ENCODE measurements at places on chromosomes 4 and X.

DNA sequence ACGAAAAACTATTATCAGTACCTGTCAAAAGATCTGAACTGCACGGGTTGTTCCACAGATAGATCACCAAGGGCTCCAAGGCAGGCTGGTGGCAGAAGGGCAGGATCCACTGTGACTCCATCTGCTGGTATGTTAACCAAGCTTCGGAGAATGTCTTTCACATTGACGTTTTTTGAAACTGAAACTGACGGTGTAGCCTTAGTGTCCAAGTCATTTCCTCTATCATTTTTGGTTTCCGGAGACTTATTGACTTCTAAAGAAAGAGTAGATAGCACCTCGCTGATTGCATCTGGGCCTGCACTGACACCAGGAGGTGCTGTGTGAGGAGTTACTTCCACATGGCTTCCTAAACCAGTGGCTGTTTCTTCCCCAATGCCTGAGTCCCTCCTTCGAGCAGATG, 186.9 kb downstream of the LRBA start:
- DNase-seq: no peak

DNA sequence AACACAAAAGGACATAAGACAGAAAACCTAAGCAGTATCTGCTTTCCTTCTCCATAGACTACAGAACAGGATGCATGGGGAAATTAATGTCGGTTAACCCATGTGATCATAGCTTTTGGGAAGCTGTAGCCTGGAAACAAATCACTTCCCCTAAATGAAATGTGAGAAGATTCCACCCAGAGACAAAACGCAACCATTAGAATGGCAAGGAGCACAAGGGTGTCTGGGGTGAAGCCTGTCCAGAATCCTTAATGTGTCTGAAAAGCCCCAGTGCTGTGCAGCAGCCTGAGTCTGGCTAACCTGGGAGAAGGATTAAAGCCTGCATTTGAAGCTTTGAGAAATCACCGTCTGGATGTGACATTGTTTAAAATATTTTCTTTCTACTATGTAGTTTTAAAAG, 213.3 kb downstream of the ANKRD50 start:
- DNase-seq: no peak

GRCh38 chr4:100935090-100935489, 412.2 kb downstream of the PPP3CA start:
- no peak for DNase-seq

DNA sequence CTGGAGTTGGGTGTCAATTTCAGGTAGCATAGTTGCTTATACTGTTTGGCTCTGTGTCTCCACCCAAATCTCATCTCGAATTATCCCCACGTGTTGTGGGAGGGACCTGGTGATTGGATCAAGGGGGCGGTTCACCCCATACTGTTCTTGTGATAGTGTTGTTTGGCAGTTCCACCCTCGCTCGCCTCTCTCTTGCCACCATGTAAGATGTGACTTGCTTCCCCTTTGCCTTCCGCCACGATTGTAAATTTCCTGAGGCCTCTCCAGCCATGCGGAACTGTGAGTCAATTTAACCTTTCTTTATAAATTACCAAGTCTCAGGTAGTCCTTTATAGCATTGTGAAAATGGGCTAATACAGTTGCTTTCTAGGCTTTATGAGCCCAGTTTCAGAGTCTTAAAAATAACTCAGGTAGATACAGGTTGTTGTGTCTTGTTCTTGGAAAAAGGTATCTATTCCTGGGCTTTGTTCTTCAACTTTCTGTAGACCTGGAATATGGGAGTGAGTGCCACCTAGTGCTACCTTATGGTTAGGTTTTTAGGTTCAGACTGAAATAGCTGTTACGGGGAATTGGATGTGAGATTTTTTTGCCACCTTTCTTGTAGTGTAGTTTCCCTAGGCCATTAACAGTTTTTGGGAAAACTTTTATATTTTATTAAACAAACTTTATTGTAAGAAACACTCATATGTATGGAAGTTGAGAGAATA, 15.6 kb downstream of the PGK1 start:
- no peak for DNase-seq

GRCh38 chr4:61175495-61175894, 24.6 kb upstream of the ADGRL3 start:
- no peak for DNase-seq

DNA sequence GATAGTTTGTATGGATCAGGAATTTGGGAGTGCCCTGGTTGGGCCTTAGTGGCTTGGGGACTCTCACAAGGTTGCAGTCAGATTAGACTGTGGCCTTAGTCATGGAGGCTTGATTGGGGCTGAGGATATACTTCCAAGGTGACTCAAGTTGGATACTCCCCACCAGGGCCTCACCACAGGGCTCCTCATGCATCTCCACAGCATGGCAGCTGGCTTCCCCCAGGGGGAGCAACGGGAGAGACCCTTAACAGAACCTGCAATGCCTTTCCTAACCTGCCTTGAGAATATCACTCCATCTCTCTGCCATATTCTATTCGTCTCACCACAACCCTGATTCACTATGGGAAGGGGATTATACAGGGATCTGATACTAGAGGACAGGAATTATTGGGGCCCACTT, 161.9 kb downstream of the RELL1 start:
- DNase-seq: no peak

DNA sequence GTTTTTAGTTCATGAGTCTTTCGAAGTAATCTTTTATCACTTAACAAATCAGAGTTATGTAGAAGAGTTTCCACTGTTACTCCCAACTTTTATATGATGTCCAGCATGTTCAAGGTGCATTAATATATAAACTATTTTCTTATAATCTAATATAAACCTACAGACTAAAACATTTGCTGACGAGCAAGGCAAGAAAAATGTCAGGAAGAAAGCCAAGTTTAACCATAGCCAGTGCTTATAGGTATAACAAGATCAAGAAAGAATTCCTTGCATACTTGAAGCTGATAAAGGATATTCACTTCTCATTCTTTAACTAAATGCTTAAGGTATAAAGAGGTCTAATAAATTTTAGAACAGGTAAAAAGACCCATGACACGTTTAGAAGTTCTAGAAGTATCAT, 167.7 kb downstream of the NPNT start:
- DNase-seq: no peak
